ENCODE measurements at places on chromosomes 7 and 10.

DNA sequence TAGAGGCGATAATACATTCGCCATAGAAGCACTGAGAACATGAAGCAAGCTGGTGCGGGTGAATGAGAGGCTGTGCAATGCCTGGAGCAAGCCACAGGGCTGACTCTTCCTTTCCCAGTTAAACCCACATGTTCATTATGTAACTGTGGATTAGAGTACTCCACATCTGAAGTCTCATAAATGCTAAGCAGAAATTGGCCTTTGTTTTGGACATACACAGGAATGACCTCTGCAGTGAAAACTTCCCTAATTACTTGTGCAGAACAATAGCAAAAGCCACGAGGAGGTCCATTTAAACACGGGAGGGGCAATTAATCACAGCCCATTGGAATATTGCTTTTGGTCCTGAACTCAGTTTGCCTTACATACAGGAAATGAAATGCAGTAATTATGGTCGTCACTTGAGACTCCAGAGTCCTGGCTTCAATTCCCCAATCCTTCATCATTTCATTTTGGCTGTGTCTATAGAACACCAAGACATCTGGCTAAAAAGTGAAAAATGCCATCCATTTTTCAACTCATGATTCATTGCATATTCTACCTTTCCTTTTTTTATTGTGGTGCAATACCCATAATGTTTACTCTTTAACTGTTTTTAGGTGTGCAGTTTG, 78.7 kb upstream of the CXCL12 start:
- H3K4me1 ChIP-seq, result no peaks in the 10 kb centered on the region
- no peak for DNase-seq
- H3K27ac ChIP-seq, result no peak overlapping the region
- no peaks in the 10 kb centered on the region for H3K36me3 ChIP-seq

DNA sequence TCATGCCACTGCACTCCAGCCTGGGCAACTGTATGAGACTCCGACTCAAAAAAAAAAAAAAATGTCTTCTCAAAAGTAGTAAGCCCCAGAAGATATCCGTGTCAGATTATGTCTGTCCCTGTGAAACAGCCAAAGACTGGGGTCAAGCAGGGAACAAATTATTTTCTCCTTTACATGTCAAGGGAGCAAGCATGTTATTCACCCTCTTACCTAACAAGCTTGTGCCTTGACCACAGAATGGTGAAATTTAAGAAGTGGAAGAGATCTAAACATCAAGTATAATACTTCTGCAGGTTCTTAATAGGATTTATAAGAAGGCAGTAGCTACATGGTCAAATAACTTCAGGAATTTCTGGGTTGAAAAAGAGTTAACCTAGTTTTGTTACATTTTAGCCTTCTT, 187.9 kb downstream of the ZNF365 start:
- H3K36me3 ChIP-seq, result no peaks in the 10 kb centered on the region
- H3K27ac ChIP-seq, result no peak overlapping the region
- H3K4me1 ChIP-seq, result peaks cover 4% of the 10 kb centered on the region
- no peaks in the 10 kb centered on the region for H3K27me3 ChIP-seq
- no peak overlapping the region for H3K4me3 ChIP-seq
- DNase-seq, result no peak

DNA sequence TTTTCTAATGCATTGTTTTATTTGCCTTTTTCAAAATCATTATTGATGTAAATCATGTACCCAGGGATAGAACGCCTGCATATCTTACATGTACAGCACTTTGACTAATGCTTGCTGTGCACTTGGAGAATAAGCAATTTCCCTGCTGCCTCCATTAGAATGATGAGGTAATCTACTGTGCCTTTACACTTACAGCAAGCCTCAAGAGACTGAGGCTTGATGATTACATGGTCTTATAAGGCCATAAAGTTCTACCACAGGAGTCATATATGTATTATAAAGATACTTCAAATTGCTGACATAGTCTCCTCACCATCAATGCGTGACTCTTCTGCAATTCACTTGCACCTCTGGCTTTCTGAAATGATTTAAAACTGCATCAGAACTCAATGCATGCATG, 328.6 kb upstream of the HGF start:
- no peaks in the 10 kb centered on the region for H3K27me3 ChIP-seq
- H3K27ac ChIP-seq, result no peak overlapping the region
- H3K36me3 ChIP-seq, result no peaks in the 10 kb centered on the region
- no peaks in the 10 kb centered on the region for H3K4me1 ChIP-seq
- DNase-seq, result no peak
- no peak overlapping the region for H3K4me3 ChIP-seq

DNA sequence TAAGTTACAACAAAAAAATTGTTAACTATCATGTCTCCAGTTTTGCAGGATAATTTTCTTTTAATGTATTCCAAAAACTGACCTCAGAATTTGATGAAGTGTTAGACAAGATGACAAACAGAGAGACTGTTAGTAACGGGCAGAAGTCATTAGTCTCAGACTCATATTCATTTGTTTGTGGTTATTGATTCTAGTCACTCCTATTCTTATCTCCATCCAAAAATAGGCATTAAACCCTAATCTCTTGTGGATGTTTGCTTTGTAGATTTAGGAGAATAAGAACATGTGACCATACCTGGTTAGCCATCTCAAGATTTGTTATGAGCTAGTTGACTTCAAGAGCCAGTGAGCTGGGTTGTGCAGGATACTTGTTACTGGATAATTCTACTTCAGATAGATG, 261.1 kb downstream of the AUTS2 start:
- no peak overlapping the region for H3K4me3 ChIP-seq
- H3K36me3 ChIP-seq, result no peaks in the 10 kb centered on the region
- H3K4me1 ChIP-seq, result peaks cover 10% of the 10 kb centered on the region

Measured in B cell (primary cell).